Stimulated activated CD4-positive, alpha-beta T cell treated with anti-CD3 and anti-CD28 coated beads, Interleukin-1b, Interleukin-23, amount 100 ng/mL, for 1 hour (primary cell): ENCODE measurements at places on chromosomes 16 and 17.
A peak's percentile ranks its signal among the peaks of the same experiment; 100 is the strongest.

DNA sequence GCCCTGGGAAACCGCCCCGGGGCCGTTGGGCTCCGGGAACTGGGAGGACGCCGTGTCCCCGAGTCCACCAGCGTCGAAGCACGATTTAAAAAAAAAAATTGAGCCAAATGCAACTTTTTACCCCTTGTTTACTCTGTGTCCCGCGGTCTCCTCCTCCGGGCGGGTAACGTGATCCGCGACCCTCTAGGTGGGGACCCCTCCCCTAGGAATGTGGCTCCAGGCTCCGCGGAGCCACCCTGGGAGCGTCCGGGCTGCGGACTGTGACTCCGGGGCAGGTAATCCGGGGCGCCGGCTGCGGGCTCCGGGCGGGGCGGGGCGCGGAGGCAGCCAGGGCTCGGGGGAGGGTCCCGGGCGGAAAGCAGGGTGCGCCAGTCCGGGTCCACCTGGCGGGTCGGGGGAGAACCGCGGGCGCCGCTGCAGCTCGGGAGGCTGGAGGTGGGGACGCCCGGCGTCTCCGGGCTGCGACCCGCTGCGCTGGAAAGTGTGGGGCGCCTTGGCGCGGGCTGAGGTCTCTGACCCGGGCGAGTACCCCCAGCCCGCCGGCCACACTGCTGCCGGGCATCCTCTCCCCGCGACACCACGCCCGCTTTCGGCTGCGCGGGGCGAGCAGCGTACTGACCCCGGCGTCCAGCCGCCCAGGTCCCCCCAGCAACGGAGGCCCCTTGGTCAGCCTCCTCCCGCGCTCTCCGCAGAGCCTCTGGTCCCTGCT lies 852 bp upstream of the HELZ start:
- peak; percentile 18 for DNase-seq

DNA sequence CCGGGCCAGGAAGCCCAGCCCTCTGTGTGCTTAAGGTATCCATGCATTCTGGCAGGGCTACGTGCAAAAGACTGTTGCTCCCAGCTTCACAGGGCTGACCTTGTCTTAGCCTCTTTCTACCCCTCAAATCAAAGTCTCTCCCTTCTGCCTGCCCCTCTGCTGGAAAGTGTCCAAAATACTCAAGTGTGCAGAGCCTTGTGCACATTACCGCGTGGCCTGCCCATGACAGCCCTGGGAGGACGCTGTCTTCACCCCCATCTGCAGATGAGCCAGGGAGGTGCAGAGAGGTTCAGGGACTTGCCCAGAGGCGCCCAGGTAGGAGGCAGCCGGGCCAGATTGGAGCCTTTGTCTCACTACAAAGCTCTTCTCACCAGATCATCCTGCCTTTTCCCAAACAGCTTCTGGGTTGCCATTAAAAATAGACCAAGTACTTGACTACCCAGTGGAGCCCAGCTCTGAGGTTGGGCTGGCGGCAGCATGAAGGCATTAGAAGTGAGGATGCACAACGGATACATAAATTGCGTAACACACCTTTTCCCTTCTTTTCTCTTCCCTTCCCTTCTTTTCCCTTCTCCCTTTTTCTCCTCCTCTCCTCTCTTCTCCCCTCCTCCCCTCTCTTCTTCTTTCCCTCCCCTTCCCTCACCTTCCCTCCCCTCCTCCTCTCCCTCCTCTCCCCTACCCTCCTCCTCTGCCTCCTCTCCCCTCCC lies 3.5 kb downstream of the CACNG4 start:
- DNase-seq: no peak

DNA sequence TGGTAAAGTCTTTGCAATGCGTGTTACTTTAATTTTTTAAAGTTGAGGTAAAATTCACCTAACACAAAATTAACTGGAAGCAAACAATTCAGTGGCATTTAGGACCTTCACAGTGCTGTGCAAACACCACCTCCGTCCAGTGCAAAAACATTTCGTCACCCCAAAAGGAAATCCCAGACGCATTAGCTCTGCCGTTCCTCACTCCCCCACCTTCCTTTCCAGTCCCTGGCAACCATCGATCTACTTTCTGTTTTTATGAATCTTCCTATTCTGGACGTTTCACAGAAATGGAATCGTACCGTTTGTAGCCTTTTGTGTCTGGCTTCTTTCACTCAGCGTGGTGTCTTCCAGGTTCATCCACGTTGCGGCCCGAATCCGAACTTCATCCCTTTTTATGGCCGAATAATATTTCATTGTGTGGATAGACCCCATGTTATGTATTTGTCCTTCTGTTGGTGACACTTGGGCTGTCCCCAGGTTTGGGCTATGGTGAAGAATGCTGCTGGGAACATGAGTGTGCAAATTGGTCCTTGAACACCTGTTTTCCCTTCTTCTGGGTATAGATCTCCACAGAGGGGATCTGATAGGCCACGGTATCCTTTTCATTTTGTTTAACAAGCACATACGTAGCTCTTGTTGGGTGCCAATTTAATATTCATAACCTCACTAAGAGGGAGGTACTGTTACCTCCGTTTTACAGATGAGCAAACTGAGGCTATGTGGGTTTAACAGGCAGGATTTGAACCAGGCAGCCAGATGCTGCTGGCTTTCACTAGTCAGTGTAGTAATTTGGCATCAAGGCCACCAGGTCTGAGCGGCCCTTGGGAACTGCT lies 232.0 kb upstream of the GSE1 start:
- no peak for DNase-seq

- no peak for DNase-seq
Observed at GRCh38 chr16:66529475-66529874, 20.4 kb downstream of the TK2 start.

- no peak for DNase-seq
Observed at GRCh38 chr17:78707016-78707415, 75.1 kb downstream of the CYTH1 start.

GRCh38 chr16:50717091-50717490 lies 23.7 kb downstream of the NOD2 start:
- DNase-seq: no peak

- no peak for DNase-seq
Observed at GRCh38 chr16:11035096-11035495, 90.7 kb downstream of the CLEC16A start.

- no peak for DNase-seq
Observed at GRCh38 chr17:29905086-29905878, 24.7 kb downstream of the SSH2 start.

DNA sequence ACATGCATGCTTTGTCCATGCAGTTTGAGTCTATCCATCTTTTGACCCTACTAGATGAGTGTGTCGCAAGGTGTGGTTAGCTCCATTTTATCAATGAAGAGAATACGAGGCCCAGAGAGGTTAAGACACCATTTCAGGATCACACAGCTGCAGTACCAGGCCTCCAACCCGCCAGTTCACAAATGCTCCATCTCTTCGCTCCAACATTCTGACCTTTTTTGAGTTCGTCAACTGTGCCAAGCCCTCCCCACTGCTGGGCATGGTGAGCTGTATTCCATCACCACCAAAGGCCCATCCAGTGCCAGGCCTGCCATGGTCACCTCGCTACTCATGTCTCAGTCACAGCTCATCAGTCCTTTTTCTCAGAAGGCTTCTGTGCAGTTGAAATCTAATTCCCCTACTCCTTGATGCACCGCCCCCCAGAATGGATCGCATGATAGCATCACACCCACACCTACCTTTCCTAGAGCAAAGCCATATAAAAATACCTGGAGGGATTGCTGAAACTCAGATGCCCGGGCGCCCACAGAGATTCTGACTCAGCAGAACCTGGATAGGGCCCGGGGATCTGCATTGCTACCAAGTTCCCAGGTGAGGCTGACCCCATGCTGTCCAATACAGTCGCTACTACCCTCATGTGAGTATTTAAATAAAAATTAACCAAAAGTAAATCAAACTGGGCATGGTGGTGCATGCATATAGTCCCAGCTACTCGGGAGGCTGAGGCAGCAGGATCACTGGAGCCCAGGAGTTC lies 38.0 kb downstream of the ZNF423 start:
- no peak for DNase-seq

DNA sequence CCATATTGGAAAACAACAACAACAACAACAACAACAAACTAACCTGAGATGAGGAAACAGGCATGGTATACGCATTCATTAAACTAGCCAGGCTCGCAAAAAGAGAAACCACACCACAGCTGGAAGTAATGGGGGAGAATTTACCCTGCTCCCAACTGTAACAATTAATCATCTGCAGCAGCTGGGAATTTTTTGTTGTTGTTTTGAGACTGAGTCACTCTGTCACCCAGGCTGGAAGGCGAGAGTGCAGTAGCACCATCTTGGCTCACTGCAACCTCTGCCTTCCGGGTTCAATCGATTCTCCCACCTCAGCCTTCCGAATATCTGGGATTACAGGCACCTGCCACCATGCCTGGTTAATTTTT lies 16.3 kb downstream of the PRPSAP1 start:
- DNase-seq: no peak

DNA sequence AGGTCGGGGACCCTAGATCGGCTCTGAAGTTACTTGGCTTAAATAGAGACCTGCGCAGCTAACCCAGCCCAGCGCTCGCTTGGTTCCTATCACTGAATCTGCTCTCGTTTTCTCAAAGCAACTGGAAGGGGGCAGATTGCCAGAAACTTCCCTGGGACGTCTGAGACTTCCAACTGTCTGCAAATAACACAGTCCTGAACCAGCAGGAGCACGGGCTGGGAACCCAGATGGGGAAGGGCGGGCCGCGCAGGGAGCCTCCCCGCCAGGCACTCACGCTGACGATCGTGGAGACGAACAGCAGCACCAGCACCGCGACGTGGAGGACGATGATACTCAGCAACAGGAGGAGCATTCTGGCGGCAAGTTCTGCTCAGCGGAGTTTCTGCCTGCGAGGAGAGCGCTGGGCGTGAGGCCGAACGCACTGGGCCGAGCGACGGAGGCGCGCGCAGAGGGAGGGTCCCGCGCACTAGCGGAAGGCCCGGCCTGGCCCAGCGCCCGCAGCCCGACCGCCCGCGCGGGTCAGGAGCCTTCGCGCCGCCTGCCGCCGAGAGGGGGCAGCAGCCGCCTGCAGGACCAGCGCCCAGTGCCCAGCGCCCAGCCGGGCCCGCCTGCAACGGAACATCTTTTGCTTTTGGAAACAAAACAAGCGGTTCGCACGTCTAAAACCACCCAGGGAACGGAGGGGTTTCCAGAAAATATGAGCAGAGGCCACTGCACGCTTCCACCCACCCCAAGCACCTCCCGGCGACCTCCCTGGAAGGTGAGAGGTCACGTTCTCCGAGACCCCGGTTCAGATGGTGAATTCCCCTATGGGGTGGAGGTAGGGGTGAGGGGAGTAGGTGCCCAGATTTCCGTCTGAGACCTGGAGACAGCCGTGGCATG lies 4.5 kb downstream of the PMP22 start:
- DNase-seq: no peak

DNA sequence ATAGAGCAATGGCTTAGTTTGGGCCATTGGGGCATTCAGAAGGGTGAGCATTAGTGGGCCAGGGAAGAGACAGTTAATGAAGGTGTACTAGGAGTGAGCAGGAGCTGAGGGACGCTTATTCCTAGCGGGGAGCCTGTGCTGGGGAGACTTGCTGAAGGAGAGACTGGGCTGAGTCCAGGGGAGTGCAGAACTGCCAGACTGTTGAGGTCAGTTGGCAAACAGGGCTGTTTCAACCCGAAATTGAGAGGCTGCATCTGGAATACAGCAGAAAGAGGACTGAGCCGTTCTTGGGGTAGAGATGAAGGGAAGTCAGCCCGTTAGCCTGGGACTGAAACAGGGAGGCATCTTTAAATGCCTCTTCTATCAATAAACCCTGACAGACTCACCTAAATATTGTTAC lies 33.2 kb downstream of the MAP2K6 start:
- DNase-seq: no peak
